ENCODE measurements at places on chromosomes 2 and 18.

- no peak for DNase-seq
Observed at GRCh38 chr18:44786688-44787087, 106.0 kb downstream of the SETBP1 start.

DNA sequence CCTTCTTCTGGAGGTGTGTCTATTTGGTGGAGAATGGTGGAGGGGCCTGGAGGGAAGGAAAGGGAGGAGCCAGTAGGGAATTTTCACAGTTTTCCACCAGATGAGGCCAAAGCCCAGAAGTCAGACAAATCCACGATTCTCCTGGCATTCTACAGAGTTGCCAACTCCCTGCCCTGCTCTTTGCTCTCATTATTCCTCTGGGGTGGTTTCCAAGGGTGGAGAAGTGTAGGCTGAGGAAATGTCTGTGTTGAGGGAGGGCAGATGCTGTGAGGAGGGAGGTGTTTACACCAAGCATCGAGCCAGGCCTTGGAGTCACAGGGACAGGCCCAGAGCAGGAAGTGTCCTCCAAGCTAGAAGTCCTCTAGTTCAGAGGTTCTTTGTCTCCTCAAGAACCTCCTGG is 124.1 kb upstream of the LGALSL start:
- no peak for DNase-seq

- DNase-seq: peak; percentile 63
Observed at GRCh38 chr2:7140306-7140705, 223.1 kb downstream of the RNF144A start.

DNA sequence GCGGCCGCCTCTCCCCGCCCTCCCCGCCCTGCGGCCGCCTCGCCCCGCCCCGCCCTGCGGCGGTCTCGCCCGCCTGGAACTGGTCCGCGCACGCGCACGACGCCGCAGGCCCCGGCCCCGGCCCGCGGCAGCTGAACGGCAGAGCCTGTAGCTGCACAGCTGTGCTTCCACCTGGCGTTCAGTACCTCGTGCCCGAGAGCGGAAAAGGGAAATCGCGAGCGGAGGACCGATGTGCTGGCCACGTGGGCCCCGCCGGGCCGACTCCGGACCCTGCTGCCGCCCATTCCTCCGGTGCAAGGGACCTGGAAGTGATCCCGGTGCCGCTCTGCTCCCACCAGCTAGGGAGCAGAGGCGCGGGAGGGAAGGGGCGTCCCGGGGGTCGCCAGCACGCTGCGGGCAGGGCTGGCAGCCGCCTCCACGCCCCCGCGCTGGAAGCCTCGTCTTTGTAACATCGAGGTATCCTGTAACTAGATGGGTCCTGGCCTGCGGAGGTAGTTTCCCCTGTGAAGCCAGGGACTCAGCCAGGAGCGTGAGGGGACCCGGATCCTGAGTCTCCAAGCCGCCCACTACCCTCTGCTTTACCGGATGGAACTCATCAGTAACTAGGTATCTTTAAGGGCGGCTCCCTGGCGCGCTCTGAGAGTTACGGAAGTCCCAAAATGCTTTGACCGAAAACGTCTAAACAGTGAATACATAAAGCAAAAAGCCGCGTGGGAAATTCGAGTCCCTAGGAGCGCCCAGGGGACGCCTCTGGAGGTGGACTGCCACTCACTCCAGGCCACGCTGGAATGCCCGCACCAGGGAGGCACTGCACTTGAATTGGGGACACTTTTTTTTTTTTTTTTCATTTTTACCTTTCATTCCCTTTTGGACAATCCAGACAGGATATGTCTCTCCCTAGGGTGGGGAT is 704 bp upstream of the ODC1 start:
- peak; percentile 80 for DNase-seq

GRCh38 chr18:7367336-7367735 is 136.4 kb downstream of the LRRC30 start:
- no peak for DNase-seq

GRCh38 chr2:238929242-238930081 is 81.6 kb downstream of the TWIST2 start:
- no peak for DNase-seq

DNA sequence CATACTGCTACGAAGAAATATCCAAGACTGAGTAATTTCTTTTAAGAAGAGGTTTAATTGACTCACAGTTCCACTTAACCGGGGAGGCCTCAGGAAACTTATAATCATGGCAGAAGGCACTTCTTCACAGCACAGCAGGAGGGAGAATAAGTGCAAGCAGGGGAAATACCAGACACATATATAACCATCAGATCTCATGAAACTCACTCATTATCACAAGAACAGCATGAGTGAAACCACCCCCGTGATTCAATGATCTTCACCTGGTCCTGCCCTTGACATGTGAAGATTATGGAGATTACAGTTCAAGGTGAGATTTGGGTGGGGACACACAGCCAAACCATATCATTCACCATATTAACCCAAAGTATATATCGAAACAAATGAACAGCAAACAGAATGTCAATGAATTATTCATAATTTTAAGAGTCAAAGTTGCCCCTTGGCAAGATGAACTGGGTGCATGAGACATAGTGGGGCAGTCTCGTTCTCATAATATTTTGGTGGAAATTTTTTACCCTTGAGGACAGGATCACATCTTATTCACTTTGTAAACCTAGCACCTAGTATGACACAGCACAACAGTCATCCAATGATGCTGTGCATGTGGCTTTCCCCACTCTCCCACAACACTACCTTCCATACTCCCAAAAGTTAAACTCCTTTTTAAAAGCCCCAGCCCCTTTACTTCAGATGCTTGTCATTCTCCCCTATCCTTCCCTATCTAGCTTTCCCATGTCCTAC is 425.3 kb downstream of the ZEB2 start:
- DNase-seq: no peak

GRCh38 chr2:126761981-126762878 is 106.3 kb downstream of the GYPC start:
- no peak for DNase-seq

DNA sequence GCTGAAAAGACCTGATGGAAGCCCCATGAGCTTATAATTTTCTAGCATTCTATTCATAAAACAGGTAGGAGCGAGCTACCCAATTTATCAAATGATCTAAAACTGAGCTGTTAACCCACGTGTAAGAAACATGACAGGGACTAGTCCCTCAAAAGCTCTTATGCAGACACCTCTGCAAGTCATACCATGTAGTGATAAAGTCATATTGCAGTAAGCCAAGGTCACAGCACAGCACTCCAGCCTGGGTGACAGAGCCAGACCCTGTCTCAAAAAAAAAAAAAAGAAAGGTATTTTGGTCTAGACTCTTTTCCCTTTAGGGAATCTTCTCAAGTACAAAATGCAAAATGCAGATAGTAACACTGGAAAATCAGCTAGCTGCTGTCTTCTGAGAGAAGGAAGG is 58.9 kb upstream of the ARL5A start:
- DNase-seq: no peak

- DNase-seq: no peak
Observed at GRCh38 chr2:236653863-236654262, 84.2 kb downstream of the ACKR3 start.

GRCh38 chr2:67625690-67626475 is 228.8 kb downstream of the ETAA1 start:
- no peak for DNase-seq

DNA sequence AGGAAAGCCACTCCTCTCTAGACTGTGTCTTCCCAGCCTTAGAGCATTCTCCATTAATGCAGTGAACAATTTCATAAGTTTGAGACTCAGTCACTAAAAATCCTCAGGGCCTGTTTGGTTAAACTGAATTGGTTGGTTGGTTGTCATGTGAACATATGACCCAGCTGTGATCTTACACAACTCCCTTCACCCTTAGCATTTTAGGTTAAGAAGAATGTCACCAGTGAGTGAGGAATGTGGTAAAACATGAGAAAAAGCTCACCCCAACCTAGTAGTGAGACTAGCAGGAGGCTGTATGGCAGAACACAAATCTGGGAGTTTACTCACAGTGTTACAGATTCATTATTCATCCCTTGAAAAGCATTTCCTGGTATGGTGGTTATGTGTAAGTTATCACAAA is 32.4 kb downstream of the LHCGR start:
- DNase-seq: no peak

- DNase-seq: peak; percentile 68
Observed at GRCh38 chr2:155377266-155377680, 678.8 kb downstream of the KCNJ3 start.

DNA sequence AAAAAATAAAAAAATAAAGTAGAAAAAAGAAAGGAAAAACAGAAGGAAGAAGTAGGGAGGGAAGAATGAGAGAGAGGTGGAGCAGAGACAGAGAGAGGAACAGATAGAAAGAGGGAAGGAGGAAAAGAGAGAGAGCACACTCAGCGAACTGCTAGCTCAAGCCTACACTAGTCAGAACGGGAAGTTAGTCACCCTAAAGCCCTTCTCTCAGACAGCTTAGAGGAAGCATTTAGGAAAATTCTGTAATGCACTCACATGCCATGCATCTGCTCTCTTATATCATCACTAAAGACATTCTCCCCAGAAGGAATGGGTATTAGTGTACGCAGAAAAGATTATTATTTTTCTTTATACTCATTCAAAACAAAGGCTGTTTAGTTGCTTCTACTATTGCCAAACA is 68.1 kb upstream of the SULT1C3 start:
- no peak for DNase-seq

- DNase-seq: no peak
Observed at GRCh38 chr2:72956936-72957335, 39.6 kb downstream of the EMX1 start.

- peak; percentile 6 for DNase-seq
Observed at GRCh38 chr2:119523383-119523951, 816 bp downstream of the SCTR start.

DNA sequence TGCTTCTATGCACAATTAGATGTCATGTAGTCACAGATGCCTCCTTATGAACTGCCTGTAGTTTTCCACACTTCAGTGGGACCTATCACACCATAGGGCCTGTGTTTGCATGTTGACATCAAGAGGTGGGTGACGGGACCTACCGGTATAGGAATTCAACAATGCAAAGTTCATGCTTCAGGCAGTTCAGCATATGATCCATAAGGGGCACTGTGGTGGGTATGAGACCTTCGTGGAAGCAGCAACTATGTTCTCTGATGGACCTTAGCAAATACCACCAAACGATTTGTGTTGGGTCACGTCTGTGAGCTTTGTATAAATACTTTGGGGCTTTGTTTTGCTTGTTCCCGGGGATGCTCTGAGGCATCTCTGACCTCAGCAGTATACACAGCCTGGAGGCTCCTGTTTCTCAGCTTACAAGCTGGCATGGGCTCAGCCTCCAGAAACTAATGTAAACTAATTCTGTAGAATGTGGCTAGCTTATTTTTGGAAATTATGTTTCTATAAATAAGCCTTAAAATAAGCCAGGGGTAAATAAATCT is 111.6 kb downstream of the DTNA start:
- DNase-seq: no peak

- no peak for DNase-seq
Observed at GRCh38 chr18:61196750-61197149, 136.5 kb upstream of the CDH20 start.
